Lung (tissue), 17 donors: ENCODE measurements at places on chromosomes 2 and 18. TPM values are rescaled to one million over a fixed set of nuclear protein-coding genes. Genes with fewer than 3 reads are reported as not detected.
A peak's percentile ranks its signal among the peaks of the same experiment; 100 is the strongest.

GRCh38 chr2:215191477-215191876 is 53.1 kb upstream of the ABCA12 start:
- H3K4me1 ChIP-seq = no peaks in the 10 kb centered on the region
- no peak overlapping the region for H3K4me3 ChIP-seq
- no peak overlapping the region for H3K27ac ChIP-seq

TEX44 gene
- not detected for total RNA-seq

DNA sequence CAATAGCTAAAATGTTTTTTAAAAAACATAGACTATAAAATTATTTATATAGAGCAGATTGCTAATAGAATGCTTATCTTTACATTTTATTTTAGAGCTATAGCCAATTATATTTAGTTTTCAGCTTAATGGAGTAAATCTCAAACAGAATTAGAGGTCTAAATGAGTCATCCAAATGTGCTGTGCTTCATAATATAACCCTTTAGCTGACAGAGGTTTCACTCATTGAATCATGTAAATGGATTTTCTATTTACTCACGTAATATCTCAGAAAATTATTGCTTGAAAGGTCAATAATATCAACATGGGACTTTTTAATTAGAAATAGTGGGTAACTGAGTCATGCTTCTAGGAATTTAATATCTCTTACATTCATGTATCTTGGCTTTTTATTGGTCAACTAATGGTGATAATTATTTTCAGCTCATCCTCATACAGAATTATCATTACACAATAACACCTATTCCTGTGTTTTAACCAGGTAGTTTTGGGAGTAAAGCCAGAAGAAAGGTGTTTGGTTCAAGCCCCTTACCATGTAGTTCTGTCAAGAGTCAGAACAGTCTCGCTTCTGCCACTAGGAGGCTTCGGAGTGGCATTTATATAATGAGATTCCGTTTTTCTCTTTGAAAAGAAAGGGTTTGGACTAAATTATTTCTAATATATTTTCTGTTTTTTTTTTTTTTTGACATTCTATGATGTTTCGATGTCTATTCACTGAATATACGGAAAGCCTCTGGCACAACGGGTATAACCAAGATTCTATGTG is 217.6 kb downstream of the CDH7 start:
- no peaks in the 10 kb centered on the region for H3K27me3 ChIP-seq
- no peak overlapping the region for H3K27ac ChIP-seq
- DNase-seq = no peak
- H3K4me3 ChIP-seq = no peak overlapping the region
- no peaks in the 10 kb centered on the region for H3K36me3 ChIP-seq

- H3K36me3 ChIP-seq = no peaks in the 10 kb centered on the region
- no peak for DNase-seq
- no peak overlapping the region for H3K4me3 ChIP-seq
- H3K27me3 ChIP-seq = no peaks in the 10 kb centered on the region
- no peaks in the 10 kb centered on the region for H3K4me1 ChIP-seq
- no peak overlapping the region for H3K27ac ChIP-seq
Measured at GRCh38 chr2:65731476-65731875, 299.1 kb upstream of the SPRED2 start.

GPR55 gene
- 0.58 TPM for total RNA-seq

GRCh38 chr2:223416815-223417610 is 185.1 kb downstream of the SCG2 start:
- H3K36me3 ChIP-seq = no peaks in the 10 kb centered on the region
- no peaks in the 10 kb centered on the region for H3K27me3 ChIP-seq
- H3K27ac ChIP-seq = no peak overlapping the region
- no peak for DNase-seq
- no peaks in the 10 kb centered on the region for H3K4me1 ChIP-seq
- H3K4me3 ChIP-seq = no peak overlapping the region

- H3K36me3 ChIP-seq = no peaks in the 10 kb centered on the region
- DNase-seq = no peak
- no peaks in the 10 kb centered on the region for H3K27me3 ChIP-seq
- no peak overlapping the region for H3K27ac ChIP-seq
Measured at GRCh38 chr2:223215254-223215516, 163.2 kb downstream of the KCNE4 start.

DNA sequence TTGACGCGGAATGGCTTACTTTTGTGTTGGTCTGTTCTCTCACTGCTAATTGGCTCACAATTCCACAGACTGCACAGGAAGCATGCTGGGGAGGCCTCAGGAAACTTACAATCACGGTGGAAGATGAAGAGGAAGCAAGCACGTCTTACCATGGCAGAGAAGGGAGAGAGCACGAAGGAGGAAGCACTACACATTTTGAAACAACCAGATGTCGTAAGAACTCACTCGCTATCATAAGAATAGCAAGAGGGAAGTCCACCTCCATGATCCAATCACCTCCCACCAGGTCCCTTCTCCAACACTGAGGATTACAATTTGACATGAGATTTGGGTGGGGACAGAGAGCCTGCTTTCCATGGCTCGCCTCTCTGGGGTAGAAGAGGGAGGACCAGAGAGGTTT is 106.2 kb downstream of the KCNF1 start:
- H3K4me3 ChIP-seq = no peak overlapping the region
- DNase-seq = no peak
- H3K27me3 ChIP-seq = no peaks in the 10 kb centered on the region
- H3K27ac ChIP-seq = no peak overlapping the region

GRCh38 chr2:38925982-38926381 is 36.3 kb downstream of the ARHGEF33 start:
- H3K27ac ChIP-seq = no peak overlapping the region
- no peaks in the 10 kb centered on the region for H3K36me3 ChIP-seq
- H3K4me3 ChIP-seq = no peak overlapping the region
- H3K4me1 ChIP-seq = no peaks in the 10 kb centered on the region
- DNase-seq = no peak

- no peak for DNase-seq
- H3K27ac ChIP-seq = peak overlapping the region; percentile 10
- H3K4me1 ChIP-seq = peaks cover 4% of the 10 kb centered on the region
- no peak overlapping the region for H3K4me3 ChIP-seq
- H3K36me3 ChIP-seq = no peaks in the 10 kb centered on the region
- no peaks in the 10 kb centered on the region for H3K27me3 ChIP-seq
Measured at GRCh38 chr2:237403024-237403882, 10.7 kb downstream of the COL6A3 start.

GRCh38 chr2:242030226-242030575 is 160.7 kb downstream of the RTP5 start:
- no peaks in the 10 kb centered on the region for H3K4me1 ChIP-seq
- no peaks in the 10 kb centered on the region for H3K36me3 ChIP-seq
- no peaks in the 10 kb centered on the region for H3K27me3 ChIP-seq
- no peak for DNase-seq
- H3K27ac ChIP-seq = no peak overlapping the region

- H3K4me3 ChIP-seq = no peak overlapping the region
- no peaks in the 10 kb centered on the region for H3K36me3 ChIP-seq
- DNase-seq = no peak
- no peaks in the 10 kb centered on the region for H3K4me1 ChIP-seq
Measured at GRCh38 chr18:58148954-58149471, 105.0 kb downstream of the NEDD4L start.

ELOA2 gene
- total RNA-seq = not detected

PLGLB1 gene
- 0.92 TPM for total RNA-seq

DNA sequence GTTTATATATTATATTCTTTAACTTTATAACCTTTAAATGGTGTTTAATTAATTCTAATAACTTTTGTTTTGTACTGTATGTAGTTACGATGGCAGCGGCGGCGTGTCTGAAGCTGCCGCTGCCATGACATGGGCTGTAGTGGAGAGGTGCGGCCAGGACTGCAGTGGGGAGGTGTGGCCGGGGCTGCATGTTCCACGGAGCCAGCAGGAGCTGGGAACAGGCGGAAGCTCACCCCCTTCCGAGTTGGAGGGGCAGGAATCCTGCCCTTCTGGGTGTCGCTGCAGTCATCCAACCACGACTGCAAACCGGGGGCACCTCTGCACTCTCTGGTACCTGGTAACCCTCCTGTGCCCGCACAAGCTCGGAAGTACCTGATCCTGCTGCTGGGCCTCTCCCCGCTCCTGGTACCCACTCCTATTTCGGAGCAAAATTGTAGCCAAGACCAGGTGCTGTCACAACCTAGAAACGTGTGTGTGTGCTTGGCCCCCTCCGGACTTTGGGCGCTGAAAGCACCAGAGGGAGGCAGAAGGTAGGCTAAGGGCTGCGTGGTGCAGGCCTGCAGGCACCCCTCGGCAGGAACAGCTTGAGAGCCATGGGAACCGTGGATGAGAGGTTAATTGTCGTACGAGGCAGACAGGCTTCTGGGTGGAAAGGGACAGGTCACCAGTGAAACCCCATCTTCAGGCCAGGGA is 1329.7 kb upstream of the SLC39A10 start:
- H3K4me1 ChIP-seq = no peaks in the 10 kb centered on the region
- no peak for DNase-seq
- H3K27me3 ChIP-seq = no peaks in the 10 kb centered on the region
- H3K4me3 ChIP-seq = no peak overlapping the region

DNA sequence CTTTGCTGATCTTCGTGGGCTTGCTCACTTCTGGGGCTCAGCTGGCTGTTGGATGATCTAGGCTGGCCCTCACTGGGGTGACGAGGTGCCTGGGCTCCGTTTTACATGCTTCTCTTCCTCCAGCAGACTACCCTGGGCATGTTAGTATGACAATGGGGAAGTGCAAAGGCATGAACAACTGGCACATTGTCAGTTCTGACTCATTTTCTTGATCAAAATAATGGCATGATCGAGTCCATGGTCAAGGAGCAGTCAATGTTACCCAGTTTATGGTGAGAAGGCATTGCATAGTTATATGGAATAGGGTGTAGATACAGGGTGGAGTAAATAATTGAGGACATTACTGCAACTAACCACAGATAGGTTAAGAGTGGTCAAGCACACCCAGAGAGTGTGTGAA is 10.0 kb upstream of the UPP2 start:
- peaks cover 5% of the 10 kb centered on the region for H3K4me1 ChIP-seq
- DNase-seq = no peak
- H3K36me3 ChIP-seq = no peaks in the 10 kb centered on the region
- no peak overlapping the region for H3K27ac ChIP-seq
- no peak overlapping the region for H3K4me3 ChIP-seq
- no peaks in the 10 kb centered on the region for H3K27me3 ChIP-seq

- no peaks in the 10 kb centered on the region for H3K36me3 ChIP-seq
- DNase-seq = no peak
- no peak overlapping the region for H3K4me3 ChIP-seq
- H3K4me1 ChIP-seq = peaks cover 4% of the 10 kb centered on the region
Measured at GRCh38 chr18:76564655-76565237, 69.7 kb upstream of the ZNF516 start.

DNA sequence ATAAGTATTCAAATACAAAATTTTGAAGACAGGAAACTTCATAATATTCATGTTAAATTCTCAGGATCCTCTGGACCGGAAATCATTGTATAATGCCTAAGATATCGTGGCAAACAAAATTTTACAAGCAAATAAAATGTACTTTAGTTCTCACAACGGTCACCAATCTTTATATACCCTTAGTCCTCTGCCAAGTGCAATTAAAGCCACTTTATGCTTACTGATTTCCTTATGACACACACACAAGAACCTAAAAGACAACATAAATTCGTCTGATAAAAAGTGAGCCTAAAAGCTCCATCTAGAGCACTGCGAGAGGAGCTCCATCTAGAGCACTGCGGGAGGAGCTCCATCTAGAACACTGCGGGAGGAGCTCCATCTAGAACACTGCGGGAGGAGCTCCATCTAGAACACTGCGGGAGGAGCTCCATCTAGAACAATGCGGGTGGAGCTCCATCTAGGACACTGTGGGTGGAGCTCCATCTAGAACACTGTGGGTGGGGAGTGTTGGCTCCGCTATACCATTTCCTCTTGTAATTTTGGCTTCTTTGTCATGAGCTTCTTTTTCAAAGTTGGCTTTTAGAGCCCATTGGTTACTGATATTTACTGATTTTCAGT is 15.9 kb downstream of the ATP8B1 start:
- no peak overlapping the region for H3K4me3 ChIP-seq
- H3K4me1 ChIP-seq = peaks cover 30% of the 10 kb centered on the region
- no peak overlapping the region for H3K27ac ChIP-seq
- no peak for DNase-seq
- H3K36me3 ChIP-seq = no peaks in the 10 kb centered on the region

GPC1 gene
- 23.2 TPM for total RNA-seq

DNA sequence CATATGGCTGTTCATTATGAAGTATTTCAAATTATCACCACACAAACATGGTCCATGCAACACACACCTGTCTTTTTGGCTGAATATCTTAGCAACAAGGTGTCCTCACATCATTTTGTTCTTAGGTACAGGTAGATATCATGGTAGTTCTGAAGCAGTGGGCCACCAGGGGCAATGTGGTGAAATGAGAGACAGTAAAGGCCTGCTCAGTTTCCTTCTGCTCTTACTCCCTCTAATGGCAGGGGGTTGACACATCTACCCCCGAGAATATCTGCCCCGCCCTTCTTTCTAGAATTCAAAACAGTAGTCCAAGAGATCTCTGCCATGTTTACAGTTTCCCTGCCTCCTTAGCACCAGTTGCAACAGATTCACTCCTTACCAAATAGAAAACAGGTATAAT is 147.0 kb upstream of the KLHL14 start:
- no peak for DNase-seq
- H3K27ac ChIP-seq = no peak overlapping the region
- no peak overlapping the region for H3K4me3 ChIP-seq
- no peaks in the 10 kb centered on the region for H3K4me1 ChIP-seq
